ENCODE measurements at places on chromosomes 7 and 10.

DNA sequence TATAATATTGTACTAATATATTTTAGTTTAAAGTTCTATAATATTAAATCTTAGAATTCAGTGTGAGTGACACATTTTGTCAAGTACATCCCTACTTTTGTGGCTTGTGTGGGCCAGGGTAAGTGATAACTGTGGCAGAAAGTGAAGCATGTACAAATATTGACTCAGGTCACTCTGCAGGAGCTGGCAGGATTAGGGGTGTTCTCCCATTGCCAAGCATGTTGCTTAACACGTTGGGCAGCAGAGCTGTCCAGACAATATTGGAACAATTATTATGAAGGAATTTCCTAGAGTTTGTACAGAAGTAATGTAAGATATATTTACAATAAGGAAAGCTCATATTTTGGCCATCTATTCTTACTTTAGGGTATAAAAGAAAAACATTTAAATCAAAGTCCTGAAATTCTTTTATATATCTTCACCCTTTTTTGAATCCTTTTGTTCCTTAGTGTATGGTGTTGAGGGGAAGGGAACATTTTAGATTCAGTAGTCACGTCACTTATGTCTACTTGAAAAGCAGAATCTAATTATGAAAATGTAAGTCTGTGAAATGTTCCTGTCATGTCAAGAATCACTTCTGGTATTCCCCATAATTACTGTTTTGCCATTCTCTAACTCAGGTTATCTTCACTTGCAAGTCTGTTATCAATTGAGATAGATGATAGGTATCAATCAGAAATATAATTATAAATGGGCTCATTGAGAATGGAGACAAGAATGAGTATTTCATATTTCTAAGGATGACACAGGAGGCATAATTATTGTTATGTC is 4.0 kb downstream of the HDAC9 start:
- DNase-seq = no peak

DNA sequence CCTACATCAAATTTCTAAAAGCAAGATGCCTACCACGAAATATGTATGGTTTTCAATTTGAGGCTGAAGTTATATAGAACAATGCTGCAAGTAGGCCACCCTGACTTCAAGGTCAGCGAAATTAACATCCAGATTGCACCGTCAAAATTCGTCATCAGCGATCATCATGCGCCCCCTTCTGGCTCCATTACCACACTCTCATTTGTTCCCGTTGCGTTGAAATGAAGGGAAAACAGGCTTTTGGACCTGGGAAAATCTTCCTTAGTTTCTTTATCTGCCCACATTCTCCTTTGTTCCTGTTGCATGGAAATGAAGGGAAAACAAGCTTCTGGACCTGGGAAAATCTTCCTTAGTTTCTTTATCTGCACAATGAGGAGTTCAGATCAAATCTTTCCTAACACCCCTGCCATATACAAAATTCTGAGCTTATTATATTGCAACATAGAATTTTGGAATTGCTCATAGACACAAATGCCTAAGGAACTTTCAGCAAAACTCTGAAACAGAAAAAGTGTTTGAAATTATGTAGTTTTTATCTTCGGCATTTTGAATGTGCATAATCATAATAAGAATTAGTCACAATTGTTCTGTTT is 98.2 kb upstream of the PRKCQ start:
- no peak for DNase-seq

DNA sequence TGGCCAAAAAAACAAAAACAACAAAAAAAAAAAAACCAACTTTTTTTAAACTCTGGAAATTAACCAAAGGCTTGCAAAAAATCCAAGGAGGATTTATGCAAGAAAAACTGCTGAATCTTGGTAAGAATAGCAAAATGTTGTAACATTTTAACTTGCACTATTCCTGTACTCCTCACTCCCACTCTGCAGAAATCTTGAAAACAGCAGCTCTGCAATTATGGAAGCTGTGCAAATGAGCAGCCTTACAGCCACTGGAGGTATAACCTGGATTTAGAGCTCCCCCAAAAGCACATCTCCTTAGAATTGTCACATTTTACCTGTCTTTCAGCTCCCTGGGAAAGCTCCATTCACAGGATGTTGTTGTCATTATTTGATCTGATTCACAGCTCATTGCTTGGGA is 41.8 kb upstream of the LRGUK start:
- DNase-seq = no peak

- no peak for DNase-seq
Measured at GRCh38 chr10:100986952-100987684, at the start of the genes MRPL43 and TWNK. MRPL43 (minus strand) TSS chr10:100987497; CDS start chr10:100987443, 54 bp downstream. TWNK (plus strand) TSS chr10:100987543; CDS start chr10:100988211, 668 bp downstream.

DNA sequence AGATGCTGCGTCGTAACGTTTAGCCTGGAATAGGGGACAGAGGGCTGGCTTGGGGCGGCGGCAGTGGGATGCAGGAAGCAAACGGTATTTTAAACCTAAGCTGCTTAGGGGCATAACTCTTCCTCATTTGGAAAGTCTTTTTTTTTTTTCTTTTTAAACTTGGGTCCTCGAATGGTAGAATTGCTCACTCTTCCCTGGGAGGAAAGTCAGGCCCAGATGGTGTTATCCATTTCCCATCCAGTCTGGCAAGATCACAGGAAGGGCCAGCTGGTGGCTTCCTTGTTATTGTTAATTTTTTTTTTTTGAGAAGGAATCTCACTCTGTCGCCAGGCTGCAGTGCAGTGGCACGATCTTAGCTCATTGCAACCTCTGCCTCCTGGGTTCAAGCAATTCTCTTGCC is 56.6 kb downstream of the TMEM209 start:
- DNase-seq = no peak

- no peak for DNase-seq
Measured at GRCh38 chr7:110871856-110872255, 219.1 kb upstream of the LRRN3 start.

- no peak for DNase-seq
Measured at GRCh38 chr10:27440478-27440877, 63.6 kb upstream of the RAB18 start.

DNA sequence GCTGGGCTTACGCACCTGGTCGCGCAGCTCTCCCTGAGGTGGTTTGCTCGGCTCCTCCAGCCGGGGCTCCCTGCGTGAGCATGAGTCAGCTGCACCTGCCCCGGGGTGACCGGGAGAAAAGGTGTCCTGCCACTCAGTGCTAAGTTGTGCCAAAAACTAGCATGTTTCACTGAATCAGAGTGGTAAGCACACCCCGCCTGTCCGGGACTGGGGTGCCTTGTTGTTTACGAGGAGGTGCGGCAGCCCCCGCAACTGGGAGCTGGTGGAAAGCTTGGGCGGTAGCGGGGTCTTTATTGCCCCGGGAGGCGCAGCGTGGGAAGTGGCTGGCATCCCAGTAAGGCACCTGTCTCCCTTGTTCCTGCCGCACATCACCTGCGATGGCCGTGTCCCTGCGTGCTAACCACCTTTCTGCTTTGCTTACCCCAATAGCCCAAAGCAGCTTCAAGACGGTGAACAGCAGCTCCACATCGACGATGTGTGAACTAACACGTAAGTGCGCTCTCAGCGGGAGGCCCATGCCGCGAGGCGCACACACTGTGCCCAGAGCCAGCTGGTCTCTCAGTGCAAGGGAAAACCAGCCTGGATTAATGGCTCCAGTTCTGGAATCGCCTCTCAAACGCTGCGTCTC is 506.6 kb upstream of the FOXK1 start:
- no peak for DNase-seq

DNA sequence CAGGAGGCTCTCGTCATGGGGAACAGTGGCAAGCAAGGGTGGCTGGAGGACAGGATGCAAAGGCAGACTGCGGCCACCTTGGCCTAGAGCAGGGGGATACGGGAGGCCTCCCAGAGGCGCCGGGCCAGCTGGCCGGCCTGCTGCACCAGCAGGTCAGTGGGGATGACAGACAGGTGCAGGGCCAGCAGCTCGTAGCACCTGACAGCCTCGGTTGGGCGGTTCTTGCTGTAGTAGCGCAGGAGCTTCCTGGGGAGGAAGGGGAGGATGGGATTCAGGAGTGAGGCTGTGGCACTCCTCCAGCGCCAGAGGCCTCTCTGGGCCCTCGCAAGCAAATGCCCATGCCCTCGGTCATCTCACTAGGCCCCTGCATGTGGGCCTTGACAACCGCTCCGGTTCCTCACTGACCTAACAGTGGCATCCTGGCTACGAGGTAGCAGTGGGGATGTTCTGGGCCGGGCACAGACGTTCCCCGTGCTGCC is 2.5 kb upstream of the PYROXD2 start:
- no peak for DNase-seq

DNA sequence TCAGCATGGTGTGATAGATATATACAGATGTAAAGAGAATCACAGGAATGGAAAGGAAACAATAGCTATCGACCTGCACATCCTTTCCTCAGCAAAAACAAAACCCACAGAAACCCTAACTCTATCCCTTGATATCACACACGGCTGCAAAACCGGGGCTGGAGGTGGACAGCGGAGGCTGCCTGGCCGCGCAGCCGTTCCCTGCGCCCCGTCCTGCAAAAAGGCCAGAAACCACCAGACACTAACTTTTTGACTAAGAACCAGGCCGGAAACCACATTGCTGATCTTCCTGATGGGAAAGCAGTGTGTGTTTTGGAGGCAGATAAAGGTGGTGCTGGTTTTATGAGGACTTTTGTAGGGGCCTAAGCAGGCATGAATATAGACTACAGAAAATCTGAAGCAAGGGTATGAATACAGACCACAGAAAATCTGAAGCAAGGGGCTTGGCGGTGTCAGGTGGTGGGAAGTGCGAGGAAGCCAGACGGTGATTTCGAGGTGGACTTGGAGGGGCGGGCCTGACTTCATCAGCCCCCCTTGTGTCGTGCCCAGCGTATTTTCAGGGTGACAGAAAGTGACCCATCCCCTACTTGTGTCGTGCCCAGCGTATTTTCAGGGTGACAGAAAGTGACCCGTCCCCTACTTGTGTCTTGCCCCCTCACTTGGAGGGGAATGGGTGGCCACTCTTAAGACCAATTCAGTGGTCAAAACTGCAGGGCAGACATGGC is 123.3 kb downstream of the WDR37 start:
- no peak for DNase-seq

DNA sequence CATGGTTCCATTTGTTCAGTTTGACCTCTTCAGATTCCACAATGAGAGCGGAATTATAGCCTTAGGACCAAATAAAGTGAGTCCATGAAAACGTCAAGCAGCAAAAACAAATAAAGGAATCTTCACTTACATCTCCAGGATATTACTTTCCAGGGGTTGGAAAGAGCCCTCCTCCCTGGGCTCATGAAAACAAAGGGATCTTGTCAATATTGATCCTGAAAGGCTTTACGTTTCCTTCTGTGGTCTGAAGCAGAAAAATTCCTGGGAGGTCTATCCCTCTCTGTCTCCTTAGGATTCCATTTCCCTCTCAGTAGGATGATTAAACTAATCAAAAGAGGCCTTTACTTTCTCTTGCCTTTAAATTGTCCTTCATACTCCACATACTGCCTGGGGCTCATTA is 293.5 kb downstream of the GPAM start:
- no peak for DNase-seq

DNA sequence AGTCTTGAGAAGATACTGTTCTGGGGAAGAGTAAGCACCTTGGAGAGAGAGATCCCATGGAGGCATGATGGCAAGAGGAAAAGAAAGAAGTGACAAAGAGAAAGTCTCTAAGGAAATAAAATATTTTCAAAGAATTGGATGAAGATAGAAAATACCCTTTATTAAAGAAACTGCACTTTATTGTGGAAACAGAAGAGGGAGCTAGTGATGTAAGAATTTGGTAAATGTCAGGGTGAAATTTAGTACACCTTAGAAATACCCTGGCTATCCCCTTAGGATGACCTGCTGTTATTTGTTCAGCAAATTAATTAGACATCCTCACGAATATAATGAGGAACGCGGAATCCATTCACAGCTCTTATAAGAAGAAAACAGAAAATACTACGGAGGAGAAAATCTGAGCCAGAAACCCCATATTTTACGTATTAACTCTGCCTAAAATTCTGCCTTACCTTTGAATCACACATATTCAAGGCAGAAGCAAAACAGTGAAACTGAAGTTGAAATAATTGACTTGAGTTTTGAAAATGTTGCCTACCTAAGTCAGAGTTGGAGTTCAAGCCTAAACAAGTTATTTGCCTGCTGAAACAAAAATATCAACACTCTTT is 90.7 kb downstream of the TFPI2 start:
- DNase-seq = no peak

GRCh38 chr7:18903695-18904094 is 213.7 kb downstream of the TWIST1 start:
- no peak for DNase-seq

GRCh38 chr10:102230264-102230860 is 4.3 kb downstream of the ELOVL3 start:
- DNase-seq = no peak

DNA sequence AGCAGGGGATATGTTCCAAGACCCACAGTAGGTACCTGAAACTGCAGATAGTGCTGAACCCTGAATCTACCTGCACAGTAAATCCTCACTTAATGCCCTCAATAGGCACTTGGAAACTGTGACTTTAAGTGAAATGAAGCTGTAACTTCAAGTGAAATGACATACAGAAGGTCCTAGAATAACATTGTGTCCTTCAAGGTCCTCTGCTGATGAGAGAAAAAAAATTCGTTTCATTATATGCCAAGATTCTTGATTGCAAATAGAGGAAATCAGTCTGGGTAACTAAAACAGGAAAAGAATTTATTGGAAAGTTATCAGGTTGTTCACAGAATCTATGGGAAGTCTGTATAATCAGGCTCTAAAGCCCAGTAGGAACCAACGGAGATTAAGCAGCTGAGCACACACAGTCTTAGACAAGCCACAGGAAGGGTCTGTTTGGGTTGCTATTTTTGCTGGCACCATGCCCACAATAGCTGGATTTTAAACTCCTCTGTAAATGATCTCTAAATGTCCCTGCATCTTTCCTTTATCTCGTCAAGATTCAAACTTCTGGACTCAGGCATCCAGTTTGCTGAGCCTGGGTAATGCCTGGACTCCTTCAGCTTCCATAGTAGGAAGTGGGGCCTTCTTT is 57.5 kb downstream of the EXOC4 start:
- peak; percentile 77 for DNase-seq

GRCh38 chr7:31107106-31108090 is 55.3 kb downstream of the ADCYAP1R1 start:
- no peak for DNase-seq

DNA sequence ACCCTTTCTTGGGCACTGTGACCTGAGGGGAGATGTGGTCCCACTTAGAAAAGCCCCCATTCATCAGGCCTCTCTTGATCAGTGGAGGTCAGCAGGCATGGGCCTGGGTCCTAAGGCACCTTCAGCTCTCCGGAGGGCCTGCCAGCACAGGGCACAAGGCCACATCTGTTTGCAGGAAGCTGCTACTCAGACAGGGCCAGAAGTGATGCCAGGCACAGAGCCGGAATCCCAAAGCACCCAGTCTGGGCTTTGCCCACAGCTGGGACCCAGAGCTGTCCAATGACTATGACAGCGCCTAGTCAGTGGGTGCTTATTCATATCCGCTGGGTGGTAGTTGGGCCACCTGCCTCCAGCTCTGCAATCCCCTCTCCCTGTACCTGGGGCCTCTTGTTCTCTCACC is 63.2 kb upstream of the ELN start:
- DNase-seq = no peak

GRCh38 chr10:132637477-132638129 is 100.0 kb downstream of the INPP5A start:
- no peak for DNase-seq

Measured in brain pericyte (primary cell).